H9 (cell line): ENCODE measurements at places on chromosomes 7 and 10. TPM values are rescaled to one million over a fixed set of nuclear protein-coding genes. Genes with fewer than 3 reads are reported as not detected.
A peak's percentile ranks its signal among the peaks of the same experiment; 100 is the strongest.

- no peak for DNase-seq
Measured at GRCh38 chr10:65123120-65123519, 1601.9 kb downstream of the REEP3 start.

DNA sequence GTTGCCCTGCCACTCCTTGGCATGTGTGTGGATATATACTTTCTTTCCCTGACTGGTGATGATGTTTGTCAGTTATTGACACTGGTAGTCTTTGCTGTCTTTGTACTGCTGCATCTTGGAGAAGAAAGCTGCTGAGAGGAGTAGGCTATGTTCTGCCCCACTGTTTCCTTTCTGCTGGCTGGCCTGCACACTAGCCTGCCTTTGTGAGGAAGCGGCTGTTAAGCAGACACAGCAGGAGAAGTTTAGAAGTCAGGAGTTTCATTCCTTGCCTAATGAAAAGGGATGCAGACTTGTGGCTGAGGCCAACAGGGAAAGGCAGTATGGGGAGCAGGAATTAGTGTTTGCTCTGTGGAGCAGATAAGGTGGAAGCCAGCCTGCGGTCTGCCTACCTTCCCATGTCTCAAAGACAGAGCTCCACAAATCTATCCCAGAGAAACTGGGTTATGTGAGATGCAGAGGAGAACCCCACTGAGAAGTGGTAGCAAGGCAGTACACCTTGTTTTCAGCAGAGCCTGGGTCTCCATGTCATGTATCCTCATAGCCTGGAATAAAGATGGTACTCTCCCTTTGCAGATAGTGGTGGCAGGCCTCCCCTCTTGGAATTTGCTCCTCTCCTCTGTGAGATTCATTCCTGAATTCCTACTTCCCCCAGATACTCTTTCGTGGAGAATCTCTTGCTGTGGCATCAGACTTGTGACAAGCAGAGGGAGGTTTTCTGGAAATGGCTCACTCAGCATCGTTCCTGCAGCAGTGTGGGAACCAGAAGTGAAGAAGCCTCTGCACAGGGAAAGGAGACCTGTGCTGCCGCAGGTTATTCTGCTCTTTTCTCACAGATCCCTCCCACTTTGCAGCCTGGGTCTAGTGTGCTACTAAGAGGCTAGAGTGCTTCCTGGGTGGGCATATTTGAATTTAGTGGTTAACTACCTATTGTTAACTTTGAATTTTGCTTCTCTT, 130.2 kb downstream of the LRRC4 start:
- peak; percentile 49 for DNase-seq

DNA sequence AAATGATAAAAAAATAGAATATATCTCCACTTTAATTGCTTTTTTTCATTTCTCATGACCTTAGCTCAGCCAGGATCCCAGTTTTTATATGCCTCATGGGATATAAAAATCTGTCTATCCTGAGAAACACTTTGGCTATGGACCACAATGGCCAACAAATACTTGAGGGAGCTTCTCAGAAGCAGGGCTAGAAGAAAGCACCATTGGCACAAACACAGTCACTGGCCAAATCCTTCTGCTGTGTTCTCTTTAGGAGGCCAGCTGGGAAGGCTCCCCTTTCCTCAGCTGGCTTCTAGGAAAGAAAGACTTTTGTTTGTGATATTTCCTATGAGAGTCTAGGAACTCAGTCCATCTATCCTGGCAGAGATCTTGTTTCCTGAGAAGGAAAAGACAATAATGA, 856.2 kb upstream of the GHITM start:
- DNase-seq = no peak

- DNase-seq = no peak
Measured at GRCh38 chr7:105448181-105448580, 59.5 kb upstream of the SRPK2 start.

VSTM4 gene
- total RNA-seq = 0.35 and 0.44 TPM in 2 replicates

ATXN7L1 gene
- total RNA-seq = 22.0 and 24.3 TPM in 2 replicates

SPACDR gene
- 0.39 TPM in 1 of 2 replicates, not detected in the other for total RNA-seq

SCART1 gene
- total RNA-seq = 0.39 and 0.50 TPM in 2 replicates

CPA2 gene
- total RNA-seq = 0.29 TPM in 1 of 2 replicates, not detected in the other

DNA sequence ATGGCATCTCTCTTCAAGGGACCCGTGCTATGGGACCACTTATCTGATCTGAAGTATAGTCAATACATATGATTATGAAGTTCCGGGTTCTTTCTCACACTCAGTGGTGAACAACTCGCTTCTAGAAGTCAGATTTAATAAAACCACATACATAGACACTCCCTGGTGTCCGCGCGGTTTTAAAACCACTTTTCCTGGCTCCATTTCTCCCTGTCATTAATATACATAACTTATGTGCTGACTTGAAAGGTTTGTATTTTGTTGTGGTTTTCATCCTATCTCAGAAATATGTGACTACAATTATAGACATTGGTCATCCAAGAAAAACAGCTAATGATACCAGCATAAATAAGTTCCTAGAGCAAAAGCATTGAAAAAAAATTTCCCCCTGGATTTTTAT, 34.0 kb downstream of the SVIL start:
- DNase-seq = no peak

- DNase-seq = no peak
Measured at GRCh38 chr10:57706016-57706415, 561.7 kb downstream of the IPMK start.

DNA sequence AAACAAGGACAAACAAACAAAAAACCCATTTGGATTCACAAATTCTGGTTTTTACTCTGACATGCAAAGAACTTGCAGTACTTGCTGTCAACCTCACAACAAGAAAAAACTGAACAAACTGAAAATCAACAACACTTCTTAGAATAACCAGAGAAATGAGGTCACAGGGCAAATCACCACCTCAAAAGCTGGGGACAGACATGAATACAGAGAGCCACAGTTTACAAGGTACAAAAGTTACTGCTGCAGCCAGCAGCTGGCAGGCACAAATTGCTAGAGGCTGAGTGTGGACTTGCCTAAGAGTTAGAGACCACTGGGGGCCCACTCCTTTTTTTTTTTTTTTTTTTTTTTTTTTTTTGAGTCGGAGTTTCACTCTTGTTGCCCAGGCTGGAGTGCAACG, 15.0 kb upstream of the RNF32 start:
- DNase-seq = no peak

- DNase-seq = no peak
Measured at GRCh38 chr7:24741679-24742505, 15.4 kb downstream of the GSDME start.

DNA sequence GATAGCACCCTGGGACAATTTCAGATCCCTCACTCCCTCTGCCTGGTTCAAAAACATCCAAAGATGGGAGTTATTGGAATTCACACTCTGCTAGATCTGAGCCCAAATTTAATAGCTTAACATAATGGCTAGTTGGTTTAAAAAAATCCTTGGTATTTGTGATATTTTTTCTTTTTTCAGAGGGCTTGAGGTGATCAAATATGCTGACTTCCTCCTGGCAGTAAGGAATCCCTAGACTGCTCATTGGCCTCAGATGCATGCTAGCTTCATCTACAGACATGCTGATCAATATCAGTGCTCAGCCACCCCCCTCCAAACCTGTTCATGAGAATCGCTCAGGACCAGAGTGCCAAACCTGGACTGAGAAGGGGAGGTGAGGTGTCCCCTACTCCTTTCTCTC, 74.7 kb upstream of the PLPP4 start:
- no peak for DNase-seq

TMEM243 gene
- 23.5 and 23.7 TPM in 2 replicates for total RNA-seq

GRCh38 chr7:114787556-114787955, 134.3 kb upstream of the MDFIC start:
- DNase-seq = no peak

DNA sequence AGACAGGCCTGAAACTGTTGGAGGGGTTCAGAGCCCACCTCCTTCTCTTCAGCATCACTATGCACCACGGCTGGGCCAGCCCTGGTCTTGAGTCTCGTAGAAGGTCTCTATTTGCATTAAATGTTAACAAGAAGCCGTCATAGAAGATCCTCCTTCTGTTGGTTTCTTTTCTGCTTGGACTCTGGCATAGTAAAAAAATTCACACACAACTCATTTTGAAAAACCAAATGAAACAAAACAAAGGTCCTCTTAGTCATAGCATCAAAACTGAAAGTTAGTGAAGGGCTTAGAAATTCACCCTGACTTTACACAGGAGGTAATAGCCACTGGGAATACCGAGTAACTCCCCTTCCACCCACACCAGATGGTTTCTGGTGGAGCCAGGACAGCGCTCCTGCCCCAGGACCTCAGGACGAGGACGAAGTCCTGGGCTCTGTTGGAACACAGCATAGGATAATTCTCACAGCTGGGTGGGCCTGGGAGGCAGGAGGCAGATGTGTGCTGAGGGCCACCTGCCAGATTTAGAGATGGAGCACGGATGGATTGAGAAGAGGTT, 248.4 kb upstream of the KLF6 start:
- no peak for DNase-seq

DNA sequence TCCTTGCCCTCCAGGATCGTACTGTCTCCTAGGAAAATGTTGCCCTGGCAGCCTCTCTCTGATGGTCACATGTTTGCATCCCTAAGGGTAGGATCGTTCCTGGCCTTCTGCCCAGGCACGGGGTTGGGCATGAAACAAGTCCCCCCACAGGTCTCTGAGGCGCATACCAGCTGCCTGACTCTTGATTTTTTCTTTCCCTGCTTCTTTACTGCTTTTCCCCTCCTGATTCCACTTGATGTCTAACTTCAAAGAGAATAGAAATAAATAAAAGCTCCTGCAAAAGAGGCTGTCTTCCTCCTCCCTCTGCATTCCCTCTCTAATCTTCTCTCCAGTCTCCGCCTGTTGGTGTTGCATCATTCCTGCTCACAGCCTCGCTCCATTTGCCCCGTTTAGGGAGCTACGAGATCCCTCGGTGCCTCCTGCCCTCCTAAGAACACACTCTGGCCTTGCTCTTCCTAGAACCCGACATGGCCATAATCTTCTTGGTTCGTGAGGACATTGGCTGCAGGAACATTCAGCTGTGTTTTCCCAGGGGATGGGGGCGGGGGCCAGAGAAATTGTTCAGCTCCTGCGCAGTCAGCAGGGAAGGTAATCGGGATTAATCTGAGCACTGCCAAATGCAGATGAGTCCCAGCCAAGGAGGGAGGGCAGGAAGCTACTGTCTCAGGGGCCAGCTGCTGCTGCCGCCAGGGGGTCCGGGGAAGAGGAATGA, 26.0 kb downstream of the LEP start:
- peak; percentile 85 for DNase-seq

DNA sequence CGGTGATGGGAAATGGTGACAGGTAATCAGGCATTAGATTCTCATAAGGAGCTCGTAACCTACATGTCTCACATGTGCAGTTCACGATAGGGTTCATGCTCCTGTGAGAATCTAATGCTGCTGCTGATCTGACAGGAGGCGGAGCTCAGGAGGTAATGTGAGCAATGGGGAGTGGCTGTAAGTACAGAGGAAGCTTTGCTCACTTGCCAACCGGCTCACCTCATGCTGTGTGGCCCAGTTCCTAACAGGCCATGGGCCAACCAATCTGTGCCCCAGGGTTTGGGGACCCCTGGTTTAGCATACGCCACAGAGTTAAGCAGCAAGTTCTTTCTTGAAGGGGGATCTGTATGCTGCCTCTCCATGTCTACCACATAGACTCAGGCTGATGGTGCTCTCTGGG, 133.1 kb downstream of the IQUB start:
- peak; percentile 38 for DNase-seq

DNA sequence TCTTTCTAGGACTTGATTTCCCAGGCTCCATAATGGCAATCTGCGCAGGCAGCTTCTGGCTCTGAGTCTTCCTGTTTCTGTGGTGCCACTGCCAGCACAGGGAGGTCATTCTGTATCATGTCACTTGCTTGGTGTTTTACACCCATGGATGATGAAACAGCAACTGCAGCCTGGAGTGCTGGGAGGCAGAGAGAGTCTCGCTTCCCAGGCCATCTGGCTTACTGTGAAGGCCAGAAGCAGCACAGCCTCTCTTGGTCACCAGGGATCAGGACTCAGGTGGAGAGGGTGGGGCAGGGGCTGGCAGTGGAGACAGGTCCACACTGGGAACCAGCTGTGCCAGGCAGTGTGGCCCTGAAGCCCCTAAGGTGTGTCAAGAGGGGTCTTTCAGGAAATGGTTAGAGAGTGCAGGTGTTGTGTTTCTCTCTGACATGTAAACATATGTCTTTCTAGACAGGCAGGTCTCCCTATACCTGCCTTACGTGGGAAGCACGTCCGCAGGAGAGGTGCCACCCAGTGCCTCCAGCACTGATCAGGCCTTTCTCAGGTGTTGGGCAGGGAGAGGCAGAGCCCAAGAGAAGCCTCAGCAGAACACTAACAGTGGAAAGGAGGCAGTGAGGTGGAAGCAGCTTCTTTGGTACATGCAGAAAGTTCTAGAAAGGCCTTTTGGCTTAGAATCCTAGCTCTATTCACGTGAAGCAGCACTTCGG, 71.4 kb downstream of the INSIG1 start:
- DNase-seq = no peak

- peak; percentile 13 for DNase-seq
Measured at GRCh38 chr10:131838966-131839742, 61.7 kb upstream of the PPP2R2D start.

POU6F2 gene
- 1.9 and 3.5 TPM in 2 replicates for total RNA-seq

DNA sequence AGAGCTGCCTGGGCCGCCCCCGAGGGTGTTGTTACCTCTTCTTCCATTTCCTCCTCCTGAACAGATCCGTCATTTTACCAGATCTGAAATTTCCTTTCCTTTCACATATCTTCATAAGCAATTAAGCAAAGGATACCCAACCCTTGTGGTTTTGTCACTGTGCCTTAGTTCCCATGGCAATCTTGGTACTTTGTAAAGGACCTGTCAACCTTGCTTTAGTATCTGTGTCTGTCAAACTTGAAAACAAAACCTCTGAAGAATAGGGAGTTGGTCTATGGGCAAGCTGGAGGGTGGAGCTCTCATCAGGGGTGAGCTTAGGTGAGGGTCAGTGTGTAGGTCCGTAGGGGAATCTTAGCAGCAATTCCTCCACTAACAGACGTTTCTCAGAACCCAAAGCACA, 25.4 kb upstream of the CCDC3 start:
- no peak for DNase-seq

FAM25C gene
- total RNA-seq = not detected in 2 replicates

DNA sequence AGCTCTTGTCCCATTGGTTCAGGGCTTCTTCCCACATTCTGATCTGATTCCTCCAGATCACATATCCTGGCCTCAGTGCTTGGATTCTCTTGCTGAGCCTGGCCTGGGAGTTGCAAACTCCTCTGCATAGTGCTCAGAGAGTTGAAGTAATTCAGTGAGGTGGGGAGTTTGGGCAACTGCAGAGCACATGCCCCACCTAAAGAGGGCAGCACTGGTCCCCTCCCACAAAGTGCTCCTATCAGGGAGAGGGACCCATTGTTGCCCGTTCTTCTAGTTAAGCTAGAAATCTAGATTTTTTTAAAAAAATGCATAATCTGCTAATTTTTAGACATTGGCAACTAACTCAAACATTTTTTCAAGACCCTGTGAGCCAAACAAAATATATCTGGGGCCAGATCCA, 45.1 kb downstream of the CHN2 start:
- DNase-seq = peak; percentile 56

GIMAP4 gene
- total RNA-seq = not detected in 2 replicates

GRCh38 chr7:111787741-111788140, 225.4 kb upstream of the IMMP2L start:
- no peak for DNase-seq

GIMAP8 gene
- total RNA-seq = not detected in 2 replicates

DNA sequence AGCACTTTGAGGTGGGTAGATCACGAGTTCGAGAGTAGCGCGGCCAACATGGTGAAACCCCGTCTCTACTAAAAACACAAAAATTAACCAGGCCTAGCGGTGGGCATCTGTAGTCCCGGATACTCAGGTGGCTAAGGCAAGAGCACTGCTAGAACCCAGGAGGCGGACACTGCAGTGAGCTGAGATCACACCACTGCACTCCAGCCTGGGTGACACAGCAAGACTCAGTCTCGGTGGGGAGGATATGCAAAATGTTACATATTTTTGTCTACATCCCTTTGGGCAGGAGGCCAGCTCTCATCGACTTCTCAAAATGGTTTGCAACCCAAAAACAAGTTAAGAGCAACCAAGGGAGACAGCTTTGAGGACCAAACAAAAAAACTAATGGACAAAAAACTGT, 8.2 kb downstream of the ATE1 start:
- DNase-seq = no peak
